H1 (cell line): ENCODE measurements at places on chromosomes 13 and 19. TPM values are rescaled to one million over a fixed set of nuclear protein-coding genes. Genes with fewer than 3 reads are reported as not detected.

DNA sequence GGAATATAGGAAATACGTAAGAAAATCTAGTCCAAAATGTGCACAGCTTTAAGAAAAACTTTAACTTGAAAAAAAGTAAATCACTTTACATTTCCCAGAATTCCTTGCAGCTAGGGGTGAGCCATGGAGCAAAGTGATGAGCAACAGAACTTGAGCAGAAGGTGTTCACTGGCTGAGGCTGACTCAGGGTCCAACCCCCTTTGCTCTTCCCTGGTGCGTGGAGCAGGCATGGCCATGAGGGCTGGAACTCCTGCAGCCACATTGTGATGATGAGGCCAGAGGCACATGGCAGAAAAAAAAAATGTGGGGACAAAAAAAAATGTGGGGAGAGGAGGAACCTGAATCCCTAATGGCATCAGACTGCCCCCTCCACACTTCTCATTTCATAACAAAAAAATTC is 9.9 kb upstream of the PLA2G4C start:
- DNase-seq: no peak

DNA sequence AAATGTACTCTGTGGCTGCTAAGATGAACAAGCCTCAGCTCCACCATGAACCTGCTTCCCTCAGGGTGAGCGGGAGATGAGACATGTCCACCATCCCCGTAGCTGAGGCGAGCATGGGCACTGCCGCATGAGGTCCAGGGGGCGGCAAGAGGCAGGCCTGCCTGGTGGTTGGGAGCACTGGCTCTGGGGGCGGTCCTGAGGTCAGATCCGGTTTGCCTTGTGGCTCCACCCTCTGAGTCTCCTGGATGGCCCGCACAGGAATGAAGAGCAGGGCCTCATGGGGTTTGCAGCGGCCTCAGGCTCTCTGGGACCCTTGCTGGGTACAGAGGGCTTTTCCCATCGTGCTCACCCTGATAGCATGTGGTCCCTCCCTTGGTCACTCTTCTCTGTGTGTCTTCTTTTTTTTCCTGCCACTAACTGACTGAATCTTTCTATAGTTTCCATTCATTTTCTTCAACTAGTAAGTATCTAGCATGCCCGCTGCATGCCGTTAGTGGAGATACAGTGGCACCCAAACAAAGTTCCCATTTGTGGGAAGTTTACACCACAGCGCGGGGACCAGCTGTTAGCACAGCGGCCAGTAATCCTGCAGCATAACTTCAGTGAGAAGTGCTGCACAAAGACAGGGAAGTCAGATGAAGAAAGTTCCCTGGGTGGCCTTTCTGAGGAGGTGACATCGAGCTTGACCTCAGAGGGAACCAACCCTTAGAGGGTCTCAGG is 37.3 kb downstream of the CAPN12 start:
- no peak for DNase-seq

The CACNG6 gene
- total RNA-seq: 1.2 and 1.4 TPM in 2 replicates

- no peak for DNase-seq
These were observed 3.9 kb downstream of the IGSF23 start for GRCh38 chr19:44617110-44617880.

DNA sequence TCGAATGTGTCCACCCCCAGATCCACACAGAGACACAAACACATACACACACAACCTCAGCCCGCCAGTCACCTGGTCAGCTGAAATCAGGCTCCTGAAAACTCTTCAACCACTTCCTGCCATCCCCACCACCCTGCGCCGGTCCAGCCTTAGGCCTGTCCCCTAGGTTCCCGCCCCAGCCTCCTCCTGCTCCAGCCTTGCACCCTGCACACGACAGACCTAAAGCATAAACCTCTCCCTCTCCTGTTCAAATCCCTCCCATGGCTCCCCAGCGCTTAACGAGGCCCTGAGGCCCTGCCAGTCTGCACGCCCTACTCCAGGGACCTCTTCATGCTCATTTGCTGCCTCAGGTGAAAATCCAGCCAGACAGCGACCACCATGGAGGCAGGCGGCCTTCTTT is 7.1 kb downstream of the PNMA8B start:
- DNase-seq: no peak

The FBN3 gene
- 38.7 and 39.0 TPM in 2 replicates for total RNA-seq

- DNase-seq: no peak
These were observed 955.5 kb upstream of the PCDH9 start for GRCh38 chr13:68185444-68186141.

The TMEM150B gene
- 0.88 and 0.91 TPM in 2 replicates for total RNA-seq

The SLC8A2 gene
- 7.3 and 8.3 TPM in 2 replicates for total RNA-seq

DNA sequence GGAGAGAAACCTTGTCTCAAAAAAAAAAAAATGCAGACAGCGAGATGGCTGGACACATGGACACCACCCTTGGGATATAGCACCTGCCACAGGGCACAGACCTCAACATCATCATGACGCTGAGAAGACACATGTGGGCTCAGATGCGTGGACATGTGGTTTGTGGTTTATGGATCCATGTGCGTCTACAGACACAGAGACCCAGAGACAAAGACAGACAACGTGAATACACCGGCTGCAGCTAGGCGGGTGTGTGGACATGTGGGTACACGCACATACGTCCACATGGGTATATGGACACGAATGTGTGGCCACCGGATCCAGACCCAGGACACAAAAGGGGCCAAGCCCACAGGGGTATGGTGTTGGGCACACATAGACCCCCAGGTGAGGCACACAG is 1.3 kb downstream of the TNFSF14 start:
- no peak for DNase-seq

DNA sequence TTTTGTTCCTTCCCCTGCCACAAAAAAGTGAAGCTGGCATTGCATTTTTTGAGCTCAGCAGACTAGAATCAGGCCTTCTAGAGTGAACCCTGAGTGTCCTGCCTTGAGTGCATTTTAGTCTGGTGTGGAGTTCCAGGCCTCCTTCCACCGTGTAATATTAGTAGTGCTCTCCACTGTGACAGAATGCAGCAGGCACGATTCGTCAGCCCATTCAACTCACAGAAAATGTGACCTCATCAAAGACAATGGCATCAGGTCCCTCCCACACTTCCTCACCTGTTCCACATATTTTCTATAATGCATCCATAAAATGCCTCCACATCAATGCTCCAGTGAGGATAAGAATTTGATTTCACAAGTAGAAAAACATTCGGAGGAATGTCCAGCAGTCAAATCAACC is 227.6 kb downstream of the FGF9 start:
- DNase-seq: no peak

GRCh38 chr13:40137400-40137799 is 481.9 kb downstream of the COG6 start:
- no peak for DNase-seq

DNA sequence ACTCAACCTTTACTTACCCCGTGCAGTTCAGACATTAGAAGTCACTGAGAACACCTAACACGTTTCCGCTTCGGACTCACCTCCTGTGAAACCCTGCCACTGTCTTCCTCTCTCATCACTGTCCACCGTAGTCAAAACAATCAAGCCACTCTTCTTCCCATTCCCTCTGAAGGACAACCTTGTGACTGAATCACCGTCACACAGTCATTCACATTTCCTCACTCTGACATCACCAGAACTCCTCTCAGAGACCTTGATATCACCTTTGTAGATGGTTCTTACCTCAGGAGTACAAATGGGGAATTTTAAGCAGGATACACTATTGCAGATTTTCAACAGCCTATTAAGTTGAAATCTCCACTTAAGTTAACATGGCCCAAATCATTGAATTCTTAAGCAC is 1.3 kb upstream of the KBTBD6 start:
- no peak for DNase-seq

- no peak for DNase-seq
These were observed 4.2 kb downstream of the VMAC start for GRCh38 chr19:5908773-5909442.

The SOX1 gene
- total RNA-seq: 0.09 and 0.11 TPM in 2 replicates

The FGF21 gene
- total RNA-seq: 0.48 TPM in 1 of 2 replicates, not detected in the other
